ENCODE measurements at places on chromosomes 16 and 17. TPM values are rescaled to one million over a fixed set of nuclear protein-coding genes. Genes with fewer than 3 reads are reported as not detected.

DNA sequence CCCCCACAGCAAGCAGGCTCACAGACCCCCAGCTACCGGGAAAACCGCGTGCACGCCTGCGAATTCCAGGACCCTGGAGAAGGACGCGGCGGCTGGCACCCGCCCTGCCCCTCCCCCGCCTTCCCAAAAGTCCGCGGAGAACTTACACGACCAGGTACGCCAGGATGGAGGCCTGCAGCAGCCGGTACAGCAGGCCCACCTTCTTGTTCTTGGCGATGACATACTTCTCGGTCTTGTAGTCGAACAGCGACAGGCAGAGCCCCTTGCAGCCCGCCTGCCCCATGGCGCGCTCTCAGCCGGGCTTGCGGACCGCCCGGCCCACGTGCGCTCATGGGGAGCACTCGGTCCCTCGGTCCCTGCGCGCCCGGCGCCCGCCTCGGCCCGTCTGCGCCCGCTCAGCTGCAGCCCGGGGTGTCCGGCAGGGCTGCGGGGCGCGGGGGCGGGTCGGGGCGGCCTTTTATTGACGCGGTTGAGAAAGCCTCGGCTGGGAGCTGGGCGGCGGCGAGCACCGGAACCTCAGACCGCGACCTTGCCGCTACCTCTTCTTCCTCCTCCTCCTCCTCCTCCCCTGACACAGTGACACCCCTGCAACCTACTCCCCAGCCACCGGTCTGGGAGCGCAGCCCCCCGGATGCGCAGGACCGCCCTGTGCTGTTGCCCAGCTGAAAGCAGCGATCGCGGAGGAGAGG, at the start of gene P2RX5:
TSS of gene P2RX5 (minus strand) at position 433 of the 689 bp plus-strand sequence. CDS start at position 283, 150 bp downstream.
- DNase-seq, result no peak

GRCh38 chr16:67284699-67285646, 5.6 kb downstream of the PLEKHG4 start:
- DNase-seq, result peak; percentile 49

GRCh38 chr16:20866145-20866772, 33.9 kb downstream of the DCUN1D3 start:
- peak; percentile 30 for DNase-seq

DNA sequence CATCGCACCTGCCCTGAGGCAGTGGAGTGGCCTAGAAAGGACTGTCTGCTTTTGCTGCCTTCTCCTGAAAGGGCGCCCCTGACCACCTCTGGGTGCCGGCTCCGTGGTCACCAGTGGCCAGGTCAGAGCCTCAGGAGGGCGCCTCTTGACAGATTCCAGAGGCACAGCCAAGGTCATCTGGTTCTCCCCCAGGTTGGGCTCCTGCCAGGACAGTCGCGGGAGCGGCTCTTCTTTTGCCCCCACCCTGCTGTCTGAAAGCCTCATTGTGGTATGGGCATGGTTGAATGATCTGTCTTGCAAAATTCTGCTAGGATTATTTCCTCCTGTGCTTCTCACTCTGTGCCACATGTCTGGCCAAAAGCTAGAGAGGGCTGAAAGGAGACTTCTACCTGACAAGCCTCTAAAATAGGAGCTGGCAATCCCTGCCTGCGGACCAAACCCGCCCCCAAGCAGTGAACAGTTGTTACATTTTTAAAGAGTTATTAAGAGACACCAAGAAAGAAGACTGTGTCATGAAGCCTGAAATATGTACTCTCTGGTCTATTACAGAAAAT, 82.8 kb downstream of the SNX29 start:
- no peak for DNase-seq

- peak; percentile 19 for DNase-seq
Observed at GRCh38 chr17:33725675-33726271, 432.7 kb upstream of the ASIC2 start.

DNA sequence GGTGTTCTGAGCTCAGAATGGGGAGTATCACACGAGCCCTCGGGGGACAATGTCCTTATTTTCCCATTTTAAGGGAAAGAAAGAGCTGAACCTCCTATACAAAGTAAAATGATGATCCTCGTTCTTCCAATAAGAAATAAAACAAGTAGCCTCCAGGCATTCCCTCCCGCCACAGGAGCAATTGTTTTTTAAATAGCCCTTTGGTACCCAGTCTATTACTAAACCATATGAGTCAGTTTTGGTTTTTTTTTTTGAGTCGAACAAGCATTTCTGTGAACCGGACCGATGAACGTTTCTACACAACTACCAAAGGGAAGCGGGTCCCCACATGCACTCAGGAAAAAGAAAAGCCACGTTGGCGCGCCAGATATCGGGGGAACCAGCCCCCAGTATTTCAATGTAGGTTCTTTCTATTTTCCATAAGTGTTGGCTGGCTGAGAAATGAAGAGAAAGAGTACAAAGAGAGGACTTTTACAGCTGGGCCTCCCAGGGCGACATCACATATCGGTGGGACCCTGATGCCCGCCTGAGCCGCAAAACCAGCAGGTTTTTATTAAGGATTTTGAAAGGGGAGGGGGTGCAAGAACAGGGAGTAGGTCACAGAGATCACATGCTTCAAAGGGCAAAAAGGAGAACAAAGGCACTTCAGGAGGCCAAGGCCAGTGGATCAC, 3.8 kb upstream of the DCXR start:
- DNase-seq, result no peak

- no peak for DNase-seq
Observed at GRCh38 chr16:56515665-56516064, 4.2 kb downstream of the BBS2 start.

DNA sequence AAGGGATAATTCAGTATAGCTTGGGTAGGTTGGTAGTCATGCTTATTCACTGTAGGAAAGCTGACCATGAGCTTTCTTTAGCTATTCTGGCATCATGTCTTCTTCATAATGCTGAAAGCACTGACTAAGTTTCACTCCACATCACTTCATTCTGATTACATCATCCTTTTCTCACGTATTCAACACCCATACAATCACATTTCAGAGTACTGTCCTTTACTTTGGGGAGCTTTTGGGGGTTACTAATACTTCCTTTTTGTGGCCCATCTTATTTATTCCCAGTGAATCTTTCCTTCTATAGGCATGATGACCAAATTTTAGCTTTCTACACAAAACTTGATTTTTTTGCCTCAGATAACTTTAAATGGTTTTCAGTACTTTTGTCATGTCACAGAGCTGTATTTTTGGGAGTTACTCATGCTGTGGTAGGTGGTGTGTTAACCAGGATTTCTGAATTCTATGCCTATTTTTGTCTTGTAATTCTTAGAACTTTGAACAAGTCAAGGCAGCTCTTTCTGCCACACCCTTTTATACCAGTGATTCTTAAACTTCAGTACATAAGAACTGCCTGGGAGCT, 23.5 kb downstream of the TADA2A start:
- no peak for DNase-seq

Gene ZNF423
- total RNA-seq, result 7.3 TPM

DNA sequence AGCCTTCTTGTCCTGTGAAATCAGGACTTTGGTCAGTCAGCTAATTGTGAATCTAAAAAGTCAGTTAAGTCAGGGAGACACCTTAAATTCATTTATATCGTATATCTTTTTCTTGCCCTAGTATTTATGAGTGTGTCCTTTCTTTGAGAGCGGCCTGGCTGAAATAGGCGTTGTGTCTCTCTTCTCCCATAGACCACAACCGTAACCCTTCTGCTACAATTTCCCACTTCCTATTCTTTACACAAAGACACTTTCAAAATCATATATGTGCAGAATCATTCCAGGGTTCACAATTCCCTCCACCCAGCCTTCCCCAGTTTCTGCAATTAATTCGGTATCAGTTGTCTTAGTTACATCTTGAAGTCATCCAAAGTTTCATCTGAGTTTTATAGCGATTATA, 14.0 kb upstream of the COTL1 start:
- no peak for DNase-seq

DNA sequence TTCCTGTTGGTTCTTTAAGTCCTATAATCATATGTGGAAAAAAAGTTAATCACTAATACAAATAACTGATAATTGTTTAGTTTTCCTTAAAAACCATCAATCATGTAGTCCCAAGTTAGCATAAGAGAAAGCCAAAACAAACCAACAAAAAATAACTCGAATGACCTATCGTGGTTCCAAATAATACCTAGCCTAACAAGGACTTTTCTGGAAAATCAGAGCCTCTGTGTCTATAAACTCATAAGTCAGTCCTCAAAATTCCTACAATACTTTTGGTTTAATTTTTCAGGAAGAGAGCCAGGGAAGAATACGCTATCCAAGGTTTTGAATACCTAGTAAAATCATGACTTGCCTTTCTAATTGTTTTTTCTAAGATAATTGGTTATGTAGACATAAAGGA, 975.3 kb upstream of the SOX9 start:
- DNase-seq, result no peak

- no peak for DNase-seq
Observed at GRCh38 chr17:3583456-3583855, 25.8 kb downstream of the TRPV1 start.

DNA sequence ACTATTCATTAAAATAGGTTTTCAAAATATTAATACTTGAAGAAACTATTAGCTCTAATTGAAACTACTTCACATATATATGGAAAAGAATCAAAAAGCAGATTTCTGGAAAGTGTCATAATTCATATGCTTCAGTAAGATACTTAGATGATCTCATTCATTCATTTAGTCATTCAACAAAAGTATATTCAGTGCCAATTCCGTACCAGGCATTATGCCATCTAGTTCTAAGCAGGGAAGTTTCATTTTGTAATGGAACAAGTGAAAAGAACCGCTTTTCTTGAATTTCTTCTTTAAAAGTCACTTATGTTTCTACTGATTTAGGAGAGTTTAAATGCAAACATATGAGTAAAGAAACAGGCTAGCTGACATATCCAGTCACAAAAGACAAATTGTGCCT, 118.3 kb upstream of the FAM20A start:
- DNase-seq, result no peak

GRCh38 chr17:51004249-51004648, 116.4 kb downstream of the SPAG9 start:
- DNase-seq, result no peak

- DNase-seq, result peak; percentile 63
Observed at GRCh38 chr16:1871974-1872635, at the start of gene MEIOB. MEIOB (minus strand) TSS chr16:1872164; CDS start chr16:1868175, 3,989 bp downstream.

DNA sequence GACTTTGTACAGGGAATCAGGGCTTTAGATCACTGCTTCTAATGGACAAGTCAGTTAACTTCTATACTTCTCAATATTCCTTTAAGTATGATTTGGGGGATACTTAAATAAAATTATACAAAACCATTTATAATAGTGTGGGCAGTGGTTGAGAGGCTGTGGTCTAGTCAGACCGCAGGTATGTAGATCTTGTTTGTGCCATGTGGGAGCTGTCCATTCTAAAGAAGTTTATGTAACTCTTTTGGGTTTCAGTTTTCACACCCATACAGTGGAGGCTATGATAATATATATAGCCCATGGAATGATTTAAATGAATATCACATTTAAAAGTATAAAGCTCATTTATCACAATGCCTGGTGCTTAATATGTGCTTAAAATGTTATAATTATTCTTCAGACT, 654.3 kb upstream of the KIF2B start:
- DNase-seq, result no peak

Gene USP22
- 174 TPM for total RNA-seq

Gene UMOD
- not detected for total RNA-seq

DNA sequence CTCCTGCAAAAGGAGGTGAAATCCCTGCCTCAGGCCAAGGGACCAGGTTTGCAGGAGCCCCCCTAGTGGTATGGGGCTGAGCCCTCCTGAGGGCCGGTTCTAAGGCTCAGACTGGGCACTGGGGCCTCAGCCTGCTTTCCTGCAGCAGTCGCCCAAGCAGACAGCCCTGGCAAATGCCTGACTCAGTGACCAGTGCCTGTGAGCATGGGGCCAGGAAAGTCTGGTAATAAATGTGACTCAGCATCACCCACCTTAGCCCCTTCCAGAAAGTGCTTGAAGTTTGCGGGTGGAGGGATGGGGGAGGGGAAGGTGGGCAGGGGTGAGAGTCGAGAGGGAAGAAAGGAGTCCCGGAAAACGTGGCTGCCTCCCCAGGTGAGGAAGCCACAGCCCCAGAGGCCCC, 2.1 kb downstream of the MC1R start:
- DNase-seq, result no peak

Gene CA7
- total RNA-seq, result 120 TPM

DNA sequence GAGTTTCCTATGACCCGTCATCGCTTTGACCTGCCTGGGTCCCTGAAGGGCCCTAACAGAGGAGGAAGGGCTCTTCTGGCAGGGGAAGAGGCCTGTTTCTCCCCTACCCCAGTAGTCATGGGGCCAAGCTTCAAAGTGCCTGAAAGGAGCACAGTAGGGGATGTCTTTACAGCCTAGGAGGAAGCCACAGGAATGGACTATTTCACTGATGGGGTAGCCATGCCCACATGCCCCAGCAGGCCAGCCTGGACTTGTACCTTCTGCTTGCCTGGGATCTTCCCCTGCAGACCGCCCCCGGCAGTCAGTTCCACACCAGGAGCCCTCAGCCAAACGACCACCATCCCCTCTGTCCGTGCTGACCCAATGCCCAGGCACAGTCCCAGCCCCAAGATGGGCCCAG, 41.8 kb upstream of the PEMT start:
- no peak for DNase-seq

- DNase-seq, result no peak
Observed at GRCh38 chr17:50656509-50656908, 21.8 kb downstream of the ABCC3 start.

- no peak for DNase-seq
Observed at GRCh38 chr16:64586781-64587180, 535.1 kb downstream of the CDH11 start.

Gene SOCS1
- 3.2 TPM for total RNA-seq

DNA sequence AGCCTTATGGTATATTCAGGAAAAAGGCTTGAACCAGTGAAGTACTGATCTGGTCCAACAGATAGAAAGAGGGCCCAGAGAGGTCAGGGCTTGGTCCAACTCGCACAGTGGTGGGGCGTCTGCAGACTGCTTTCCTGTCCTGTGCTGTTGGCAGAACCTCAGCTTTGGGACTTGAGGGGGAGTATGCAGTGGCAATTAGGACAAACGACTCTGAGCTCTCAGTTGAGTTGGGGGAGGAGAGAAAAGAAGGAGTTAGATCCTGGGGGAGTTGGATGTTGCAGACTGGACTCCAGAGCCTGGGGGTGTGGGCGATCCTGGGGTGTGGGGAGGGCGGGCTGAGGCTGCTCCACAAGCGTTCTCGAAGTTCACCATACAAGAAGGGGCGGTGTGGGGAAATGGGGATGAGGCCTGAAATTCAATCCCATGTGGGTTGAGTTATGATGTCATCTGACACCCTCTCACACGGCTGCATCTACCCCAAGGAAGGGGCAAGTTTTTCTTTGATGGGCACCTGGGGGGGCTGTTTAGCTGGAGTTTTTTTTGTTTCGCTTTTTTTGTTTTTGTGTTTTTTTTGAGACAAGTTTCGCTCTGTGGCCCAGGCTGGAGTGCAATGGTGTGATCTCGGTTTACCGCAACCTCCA, 14.6 kb downstream of the GRB7 start:
- no peak for DNase-seq

GRCh38 chr17:28228109-28228840, 90.7 kb upstream of the TMEM97 start:
- no peak for DNase-seq

Gene KRTAP4-4
- total RNA-seq, result not detected

Gene RPH3AL
- 34.2 TPM for total RNA-seq

Measured in colonic mucosa (tissue), 4 donors.